ENCODE measurements at places on chromosomes 7 and 10. TPM values are rescaled to one million over a fixed set of nuclear protein-coding genes. Genes with fewer than 3 reads are reported as not detected.

TRIM73 gene
- 0.94 TPM for total RNA-seq

CTBP2 gene
- 81.8 TPM for total RNA-seq

ALOX5 gene
- under 0.01 TPM for total RNA-seq

ADCY1 gene
- 3.2 TPM for total RNA-seq

ATRNL1 gene
- 0.16 TPM for total RNA-seq

HTR7 gene
- total RNA-seq, result 3.3 TPM

GPC2 gene
- total RNA-seq, result 1.5 TPM

PHKG1 gene
- 1.0 TPM for total RNA-seq

MSMB gene
- total RNA-seq, result not detected

RHOBTB1 gene
- 15.5 TPM for total RNA-seq

AKR1C2 gene
- 48.6 TPM for total RNA-seq

DNAJC30 gene
- total RNA-seq, result 1.9 TPM

NPTX2 gene
- total RNA-seq, result under 0.01 TPM

SLC18A3 gene
- not detected for total RNA-seq

PHTF2 gene
- 8.9 TPM for total RNA-seq

PTF1A gene
- not detected for total RNA-seq

TRDMT1 gene
- 3.8 TPM for total RNA-seq

HTR5A gene
- total RNA-seq, result not detected

COBL gene
- total RNA-seq, result not detected

HSPA12A gene
- total RNA-seq, result 1.4 TPM

GDF2 gene
- not detected for total RNA-seq

DGKB gene
- total RNA-seq, result not detected

MMRN2 gene
- 1.5 TPM for total RNA-seq

LANCL2 gene
- 19.1 TPM for total RNA-seq
